ENCODE measurements at places on chromosomes 5 and 9. TPM values are rescaled to one million over a fixed set of nuclear protein-coding genes. Genes with fewer than 3 reads are reported as not detected.

Gene PAEP
- total RNA-seq: not detected

Gene CCDC69
- total RNA-seq: 132 TPM

Gene GNA14
- total RNA-seq: 3.3 TPM

Gene C7
- 198 TPM for total RNA-seq

Gene CNTNAP3
- 8.1 TPM for total RNA-seq

Gene FCHO2
- total RNA-seq: 10.9 TPM

GRCh38 chr9:71743217-71743705 is 25.1 kb downstream of the CEMIP2 start:
- DNase-seq: no peak

DNA sequence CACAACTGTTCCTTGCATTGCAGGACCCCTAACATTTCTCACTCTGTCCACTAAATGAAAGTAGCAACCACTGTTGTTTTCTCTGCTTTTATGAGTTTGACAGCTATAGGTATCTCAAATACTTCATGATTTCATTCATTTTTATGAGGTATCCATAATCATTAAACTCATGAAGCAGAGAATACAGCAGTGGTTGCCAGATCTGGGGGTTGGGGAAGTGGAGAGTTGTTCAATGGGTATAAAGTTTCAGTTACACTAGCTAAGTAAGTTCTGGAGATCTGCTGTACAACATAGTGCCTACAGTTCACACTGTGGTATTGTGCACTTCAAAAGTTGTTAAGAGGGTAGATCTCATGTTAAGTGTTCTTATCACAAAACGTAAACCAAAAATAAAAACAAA is 23.4 kb upstream of the CAMK4 start:
- no peak for DNase-seq

DNA sequence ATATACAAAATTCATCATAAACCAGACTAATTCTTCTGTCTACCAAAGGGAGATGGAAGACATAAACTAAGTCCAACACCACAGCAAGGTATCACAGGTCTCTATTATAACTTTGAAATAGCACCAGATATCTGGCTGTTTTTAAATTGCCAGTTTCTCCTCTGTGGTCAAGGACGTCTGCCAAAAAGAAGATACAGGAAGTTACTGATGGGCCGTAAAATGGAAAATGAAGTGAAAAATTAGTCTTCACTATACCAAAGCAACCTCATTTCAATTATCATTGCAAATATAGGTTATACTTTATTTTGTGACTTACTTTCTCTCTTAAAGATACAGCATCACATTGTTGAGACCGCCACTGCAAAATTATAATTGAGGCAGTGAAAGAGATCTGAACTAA is 225.5 kb downstream of the NDUFS4 start:
- no peak for DNase-seq

GRCh38 chr9:32431196-32431595 is 46.8 kb downstream of the ACO1 start:
- no peak for DNase-seq

DNA sequence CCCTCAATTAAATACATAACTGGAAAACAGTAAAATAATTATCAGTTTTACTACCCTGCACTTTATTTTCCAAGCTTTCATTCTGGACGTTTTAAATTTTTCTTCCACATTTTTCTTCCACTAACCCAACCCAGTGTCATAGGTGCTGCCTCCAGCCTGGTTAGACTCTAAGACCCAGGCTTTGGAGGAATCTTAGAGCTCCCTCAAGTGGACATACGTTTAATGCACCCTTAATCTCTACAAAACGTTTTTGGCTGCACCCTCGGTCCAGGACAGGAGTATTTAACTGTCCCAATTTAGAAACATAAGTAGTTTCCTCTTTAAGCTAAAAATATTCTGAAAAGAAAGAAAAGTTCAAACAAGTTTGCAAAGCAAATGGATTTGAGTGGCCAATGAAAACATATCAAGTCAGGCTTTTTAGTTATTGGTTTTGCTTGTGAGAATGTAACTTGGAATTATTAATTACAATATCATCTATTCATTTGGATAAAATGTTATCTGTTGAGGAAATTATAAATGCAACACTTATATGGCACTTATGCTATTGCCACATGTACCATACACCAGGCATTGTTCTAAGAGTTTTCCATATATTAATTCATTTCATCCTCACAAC is 38.9 kb downstream of the CDH6 start:
- DNase-seq: peak; percentile 42

- no peak for DNase-seq
These were observed 214.1 kb downstream of the SMARCA2 start for GRCh38 chr9:2229109-2229721.

DNA sequence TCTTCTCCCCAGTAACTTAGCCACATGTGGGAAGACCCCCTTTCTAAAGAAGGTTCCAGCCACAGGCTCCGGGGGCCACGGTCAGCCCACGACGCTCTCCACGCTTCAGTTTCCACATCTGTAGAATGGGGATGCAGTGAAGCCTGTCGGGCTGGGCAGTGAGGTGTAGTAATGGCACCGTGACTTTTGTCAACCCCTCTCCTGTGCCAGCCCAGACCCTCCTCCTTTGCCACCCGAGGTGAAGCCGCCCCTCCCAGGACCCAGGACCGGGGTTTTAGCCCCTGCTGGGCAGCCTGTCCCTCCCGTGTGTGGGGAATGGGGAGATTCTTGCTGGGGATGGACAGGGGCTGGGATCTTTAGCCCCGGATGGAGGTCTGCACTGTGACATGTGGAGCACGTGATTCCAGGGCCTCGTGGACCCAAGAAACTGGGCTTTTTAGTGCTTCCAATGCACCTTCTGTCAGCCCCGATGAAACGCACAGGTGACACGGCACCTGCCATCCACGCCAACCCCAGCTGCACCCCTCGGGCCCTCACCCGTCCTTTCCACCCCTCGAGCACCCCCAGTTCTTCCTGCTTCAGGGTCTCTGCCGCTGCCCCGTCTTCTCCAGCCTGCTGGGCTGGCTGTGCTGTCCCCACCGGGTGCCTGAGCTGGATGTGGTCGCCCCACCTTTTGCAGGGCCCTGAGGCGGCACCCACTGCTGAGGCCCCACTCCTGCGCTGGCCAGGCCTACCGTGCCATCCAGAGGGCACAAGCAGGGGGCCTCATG is 13.4 kb upstream of the RNU6ATAC start:
- DNase-seq: no peak

- peak; percentile 87 for DNase-seq
These were observed at the start of gene GNG10 for GRCh38 chr9:111661150-111661801. GNG10 (plus strand) TSS chr9:111661605; CDS start chr9:111661635, 30 bp downstream.

GRCh38 chr9:109497226-109498153 is 617 bp downstream of the PTPN3 start:
- no peak for DNase-seq

- no peak for DNase-seq
These were observed 257.3 kb downstream of the MLLT3 start for GRCh38 chr9:20364959-20365358.

GRCh38 chr5:101461455-101461854 is 558.4 kb upstream of the ST8SIA4 start:
- no peak for DNase-seq

GRCh38 chr5:10724781-10725507 is 36.1 kb downstream of the DAP start:
- DNase-seq: peak; percentile 85

- no peak for DNase-seq
These were observed 23.0 kb downstream of the SLC28A3 start for GRCh38 chr9:84317563-84317962.

DNA sequence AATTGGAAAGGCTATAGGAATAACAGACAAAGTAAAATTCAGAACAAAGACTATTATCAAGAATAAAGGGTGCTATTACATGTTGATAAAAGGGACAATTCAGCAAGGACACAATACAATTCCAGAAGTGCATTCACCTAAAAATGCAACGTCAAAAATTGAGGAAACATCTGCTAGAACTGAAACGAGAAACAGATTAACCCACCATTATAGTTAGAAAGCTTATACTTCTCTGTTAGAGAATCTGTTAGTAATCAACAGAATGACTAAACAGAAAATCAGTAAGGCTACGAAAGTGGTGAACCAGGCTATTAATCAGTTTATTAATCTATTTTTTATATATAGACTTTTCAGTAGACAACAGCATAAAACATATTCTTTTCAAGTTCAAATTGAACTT is 14.8 kb downstream of the FCN1 start:
- DNase-seq: no peak

- DNase-seq: no peak
These were observed 8.3 kb downstream of the CAMK4 start for GRCh38 chr5:111232311-111233051.

DNA sequence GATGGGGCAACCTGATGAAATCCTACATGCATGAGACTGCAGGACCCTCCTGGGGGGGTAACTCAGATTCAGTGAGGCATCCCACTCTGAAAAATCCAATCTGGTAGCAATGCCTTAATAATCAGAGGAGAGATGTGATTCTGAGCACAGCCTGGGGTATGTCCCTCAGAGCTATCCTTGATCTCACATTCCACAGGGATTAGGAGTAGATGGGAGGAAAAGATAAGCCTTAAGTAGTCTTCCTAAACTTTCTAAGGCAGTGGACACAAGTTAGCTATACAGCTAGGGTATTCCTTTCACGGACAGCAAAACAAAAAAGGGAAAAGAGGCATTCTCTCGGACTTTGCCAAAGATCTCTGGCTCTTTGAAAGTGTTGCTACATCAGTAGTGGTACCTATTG is 3.9 kb upstream of the SPATA9 start:
- no peak for DNase-seq

GRCh38 chr5:31890046-31890445 is 251.1 kb downstream of the PDZD2 start:
- no peak for DNase-seq

- DNase-seq: no peak
These were observed 29.1 kb downstream of the SNCAIP start for GRCh38 chr5:122341087-122341486.

- no peak for DNase-seq
These were observed 253.1 kb downstream of the TLR4 start for GRCh38 chr9:117957267-117957666.

DNA sequence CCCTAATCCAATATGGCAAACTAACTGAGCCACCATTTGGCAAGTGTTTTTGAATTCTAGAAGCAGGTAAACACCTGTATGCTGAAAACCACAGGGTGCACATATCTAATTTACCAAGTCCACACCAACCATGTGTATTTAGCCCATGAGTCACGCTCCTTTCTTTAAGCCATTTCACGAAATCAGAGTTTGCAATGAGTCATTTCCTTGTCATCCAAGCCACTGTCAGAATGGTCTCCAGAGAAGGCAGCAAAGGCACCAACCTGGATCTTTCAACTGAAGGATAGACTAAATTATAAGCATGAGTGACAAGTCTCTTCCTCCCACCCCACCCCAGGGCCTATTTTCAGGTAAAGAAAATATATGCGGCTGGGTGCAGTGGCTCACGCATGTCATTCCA is 110.0 kb downstream of the PAX5 start:
- DNase-seq: no peak

DNA sequence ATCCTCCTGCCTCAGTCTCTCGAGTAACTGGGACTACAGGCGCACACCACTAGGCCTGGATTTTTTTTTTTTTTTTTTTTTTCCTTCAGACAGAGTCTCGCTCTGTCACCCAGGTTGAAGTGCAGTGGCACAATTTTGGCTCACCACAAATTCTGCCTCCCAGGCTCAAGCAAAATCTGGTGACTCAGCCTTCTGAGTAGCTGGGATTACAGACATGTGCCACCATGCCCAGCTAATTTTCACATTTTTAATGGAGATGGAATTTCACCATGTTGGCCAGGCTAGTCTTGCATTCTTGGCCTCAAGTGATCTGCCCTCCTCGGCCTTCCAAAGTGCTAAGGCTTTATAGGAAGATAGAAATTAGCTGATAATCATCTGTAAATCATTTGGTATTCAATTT is 43.9 kb downstream of the NSA2 start:
- DNase-seq: no peak

GRCh38 chr9:121984726-121985402 is 108.2 kb downstream of the TTLL11 start:
- DNase-seq: no peak

All from heart left ventricle (tissue), 16 donors.